Foreskin fibroblast (primary cell): ENCODE measurements at places on chromosomes 13 and 19.

GRCh38 chr13:40506592-40507446, 159.6 kb downstream of the FOXO1 start:
- no peak for DNase-seq

- no peak for DNase-seq
Measured at GRCh38 chr19:29804493-29804892, 7.3 kb upstream of the CCNE1 start.

GRCh38 chr13:51585696-51586095, 1.4 kb downstream of the WDFY2 start:
- peak; percentile 41 for DNase-seq

- peak; percentile 46 for DNase-seq
Measured at GRCh38 chr13:48431987-48432615, 19.2 kb upstream of the LPAR6 start.

DNA sequence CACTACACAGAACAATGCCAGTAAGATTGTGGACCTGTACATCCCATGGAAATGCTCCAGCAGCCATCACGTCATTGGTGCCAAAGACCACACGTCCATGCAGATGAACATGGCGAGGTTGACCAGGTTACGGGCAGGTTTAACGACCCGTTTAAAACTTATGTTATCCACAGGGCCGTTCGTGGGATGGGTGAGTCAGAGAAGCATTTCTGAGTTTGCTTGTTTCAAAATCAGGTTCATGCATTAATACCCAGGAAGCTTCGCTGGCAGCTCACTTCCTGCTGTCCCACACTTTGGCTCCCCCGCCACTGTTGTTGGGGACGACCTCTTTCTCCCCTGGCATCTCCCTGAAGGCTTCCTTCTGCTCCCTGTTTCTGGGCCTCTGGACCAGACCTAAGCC, 194.1 kb downstream of the USP12 start:
- DNase-seq = no peak

DNA sequence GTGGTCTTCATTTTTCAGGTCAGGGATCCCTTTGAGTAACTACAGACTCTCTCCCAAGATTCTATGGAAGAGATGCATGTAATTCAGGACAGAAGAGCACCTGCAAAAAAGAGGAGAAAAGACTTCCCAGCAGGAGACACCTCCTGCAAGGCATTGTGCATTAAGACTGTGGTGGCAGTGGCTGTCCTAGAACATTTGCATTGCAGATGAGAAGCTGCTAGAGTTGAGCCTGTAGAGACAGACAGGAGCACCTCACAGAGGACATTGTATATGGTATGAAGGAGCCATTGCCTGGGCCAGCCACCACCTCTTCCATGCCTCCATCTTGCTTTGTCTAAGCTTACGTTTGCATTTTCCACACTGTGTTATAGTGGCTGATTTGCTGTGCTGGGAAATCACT, 11.2 kb upstream of the MYO16 start:
- no peak for DNase-seq

DNA sequence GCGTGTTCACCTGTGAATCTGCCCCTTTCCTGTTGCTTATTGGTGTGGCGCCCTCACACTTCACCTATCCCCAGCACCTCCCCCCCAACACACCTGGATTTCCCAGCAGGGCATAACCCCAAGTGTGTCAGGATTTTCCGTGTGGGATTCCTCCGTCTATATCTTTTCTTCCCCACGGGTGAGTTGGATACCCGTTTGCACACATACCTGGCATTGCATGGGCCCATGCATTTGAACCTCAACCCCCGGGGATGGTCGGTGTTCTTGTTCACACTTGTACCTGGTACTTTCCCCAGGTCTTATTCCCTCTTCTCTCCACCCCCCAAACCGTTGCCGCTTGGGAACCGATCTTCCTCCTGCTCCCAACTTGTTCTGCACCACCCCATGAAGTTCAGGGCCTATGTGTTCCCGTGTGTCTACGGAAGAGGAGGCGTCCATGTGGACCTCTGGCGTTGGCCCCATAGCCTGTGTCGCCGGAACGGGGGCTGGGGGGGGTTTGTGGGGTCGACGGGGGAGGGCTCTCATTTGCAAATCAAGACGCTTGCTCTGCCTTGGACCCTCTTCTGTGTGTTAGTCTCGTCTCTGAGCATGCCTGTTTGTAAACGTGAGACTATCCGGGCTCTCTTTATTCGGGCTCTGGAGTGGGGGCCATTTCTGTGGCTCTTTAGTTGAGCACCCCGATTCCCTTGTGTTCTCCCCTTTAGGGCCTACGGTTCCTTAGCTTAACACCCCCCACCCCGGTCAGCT, 1.7 kb downstream of the PRR12 start:
- DNase-seq = no peak

DNA sequence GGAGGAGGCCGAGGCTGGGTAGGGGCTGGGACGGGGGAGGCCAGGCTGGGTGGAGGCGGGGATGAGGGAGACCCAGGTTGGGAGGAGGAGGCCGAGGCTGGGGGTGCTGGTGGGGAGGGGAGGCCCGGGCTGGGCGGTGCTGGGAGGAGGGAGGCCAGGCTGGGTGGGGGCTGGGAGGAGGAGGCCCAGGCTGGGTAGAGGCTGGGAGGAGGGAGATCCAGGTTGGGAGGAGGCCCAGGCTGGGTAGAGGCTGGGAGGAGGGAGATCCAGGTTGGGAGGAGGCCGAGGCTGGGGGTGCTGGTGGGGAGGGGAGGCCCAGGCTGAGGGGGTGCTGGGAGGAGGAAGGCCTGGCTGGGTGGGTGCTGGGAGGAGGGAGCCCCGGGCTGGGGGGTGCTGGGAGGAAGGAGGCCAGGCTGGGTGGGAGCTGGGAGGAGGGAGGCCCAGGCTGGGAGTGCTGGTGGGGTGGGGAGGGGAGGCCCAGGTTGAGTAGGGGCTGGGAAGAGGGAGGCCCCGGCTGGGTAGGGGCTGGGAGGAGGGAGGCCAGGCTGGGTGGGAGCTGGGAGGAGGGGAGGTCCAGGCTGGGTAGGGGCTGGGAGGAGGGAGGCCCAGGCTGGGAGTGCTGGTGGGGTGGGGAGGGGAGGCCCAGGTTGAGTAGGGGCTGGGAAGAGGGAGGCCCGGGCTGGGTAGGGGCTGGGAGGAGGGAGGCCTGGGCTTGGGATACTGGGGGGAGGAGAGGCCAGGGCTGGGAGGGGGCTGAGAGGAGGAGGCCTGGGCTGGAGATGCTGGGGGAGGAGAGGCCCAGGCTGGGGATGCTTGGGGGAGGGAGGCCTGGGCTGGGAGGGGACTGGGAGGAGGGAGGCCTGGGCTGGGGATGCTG, 10.7 kb downstream of the TPGS1 start:
- DNase-seq = peak; percentile 50

GRCh38 chr13:51035469-51035868, 75.6 kb downstream of the C13orf42 start:
- DNase-seq = no peak

- DNase-seq = peak; percentile 32
Measured at GRCh38 chr19:45340899-45341453, 426 bp downstream of the KLC3 start.

DNA sequence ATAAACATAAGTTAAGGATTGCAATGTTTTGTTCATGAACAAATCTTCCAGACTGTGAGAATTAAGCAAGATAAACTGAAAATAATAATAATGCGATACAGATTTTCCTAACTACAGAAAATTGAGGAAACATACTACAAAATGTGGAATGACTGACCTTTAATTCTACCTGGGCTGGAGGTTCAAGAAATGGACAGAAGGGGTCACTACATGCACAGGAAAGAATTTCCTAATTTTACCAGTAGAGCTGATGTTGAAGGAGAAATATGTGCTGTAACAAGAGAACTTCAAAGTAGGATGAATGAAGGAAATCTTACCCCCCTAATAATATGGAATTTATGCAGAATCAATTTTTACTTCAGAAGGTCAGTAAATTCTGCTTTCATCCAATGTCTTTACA, 62.3 kb downstream of the ZNF627 start:
- peak; percentile 4 for DNase-seq

- no peak for DNase-seq
Measured at GRCh38 chr19:42366673-42367072, 23.4 kb downstream of the CNFN start.

- DNase-seq = peak; percentile 42
Measured at GRCh38 chr13:109672545-109672944, 113.8 kb downstream of the IRS2 start.

GRCh38 chr13:33110386-33110712, 94.1 kb downstream of the KL start:
- no peak for DNase-seq

GRCh38 chr13:23377579-23377978, 55.9 kb downstream of the SACS start:
- no peak for DNase-seq

DNA sequence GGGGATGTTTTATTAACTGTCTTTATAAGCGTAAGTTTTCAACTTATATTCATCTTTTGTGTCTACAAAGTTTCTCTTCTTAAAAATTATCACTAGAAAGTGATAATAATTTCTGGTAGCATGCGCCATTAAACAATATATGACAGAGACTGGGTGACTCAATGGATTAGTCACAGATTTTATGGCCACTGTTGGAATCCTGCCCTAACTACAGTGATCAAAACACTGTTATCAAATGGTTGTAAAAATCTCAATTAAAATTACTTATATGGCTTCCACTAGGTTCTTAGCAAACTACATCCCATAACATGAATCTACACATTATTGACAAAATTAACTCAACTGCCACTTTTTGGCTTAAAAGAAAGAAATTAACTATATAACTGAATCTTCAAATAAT, 350.0 kb downstream of the DACH1 start:
- no peak for DNase-seq

GRCh38 chr13:30371649-30372265, 50.5 kb upstream of the UBE2L5 start:
- peak; percentile 53 for DNase-seq

- DNase-seq = no peak
Measured at GRCh38 chr13:110538632-110539031, 22.9 kb downstream of the RAB20 start.

GRCh38 chr19:43752287-43752875, 2.4 kb downstream of the SMG9 start:
- DNase-seq = no peak

DNA sequence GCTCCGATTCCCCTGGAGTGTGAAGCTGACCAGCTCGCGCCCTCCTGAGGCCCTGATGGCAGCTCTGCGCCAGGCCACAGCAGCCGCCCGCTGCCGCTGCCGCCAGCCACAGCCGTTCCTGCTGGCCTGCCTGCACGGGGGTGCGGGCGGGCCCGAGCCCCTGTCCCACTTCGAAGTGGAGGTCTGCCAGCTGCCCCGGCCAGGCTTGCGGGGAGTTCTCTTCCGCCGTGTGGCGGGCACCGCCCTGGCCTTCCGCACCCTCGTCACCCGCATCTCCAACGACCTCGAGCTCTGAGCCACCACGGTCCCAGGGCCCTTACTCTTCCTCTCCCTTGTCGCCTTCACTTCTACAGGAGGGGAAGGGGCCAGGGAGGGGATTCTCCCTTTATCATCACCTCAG, 20.3 kb downstream of the CKM start:
- DNase-seq = no peak

DNA sequence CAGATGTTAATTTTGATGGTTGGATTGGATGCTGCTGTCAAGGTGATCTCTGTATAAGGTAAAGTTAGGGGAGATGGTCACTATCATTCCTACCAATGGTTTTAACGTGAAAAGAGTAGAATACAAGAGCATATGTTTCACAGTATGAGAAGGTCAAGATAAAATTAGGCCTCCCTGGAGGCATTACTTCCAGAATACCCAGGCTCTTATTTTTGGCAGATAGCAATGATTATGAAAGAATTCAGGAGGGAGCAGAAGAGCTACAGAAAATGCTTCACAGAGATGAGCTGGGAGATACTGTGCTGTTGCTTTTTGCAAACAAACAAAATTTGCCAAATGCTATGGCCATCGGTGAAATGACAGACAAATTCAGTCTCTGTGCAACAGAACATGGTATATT, 547.5 kb upstream of the SPRY2 start:
- no peak for DNase-seq

DNA sequence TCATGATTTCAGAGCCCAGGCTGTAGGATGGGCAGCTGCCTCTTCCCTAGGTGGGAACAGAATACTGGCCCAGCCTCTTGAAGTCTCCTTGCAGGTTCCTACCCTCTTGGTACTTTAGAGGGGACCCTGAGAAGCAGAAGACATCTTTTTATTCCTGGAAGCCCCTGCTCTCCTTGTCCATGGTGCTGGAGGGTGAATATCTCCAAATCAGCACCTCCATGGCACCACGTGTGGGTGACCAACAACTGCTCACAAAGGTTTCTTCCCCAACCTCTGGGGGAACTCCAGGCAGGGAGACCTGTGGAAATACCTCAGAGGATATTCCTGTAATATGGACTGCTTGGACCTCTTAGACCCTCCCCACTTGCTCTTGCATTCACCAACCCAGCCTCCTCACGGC, 48.1 kb upstream of the TSHZ3 start:
- DNase-seq = no peak

DNA sequence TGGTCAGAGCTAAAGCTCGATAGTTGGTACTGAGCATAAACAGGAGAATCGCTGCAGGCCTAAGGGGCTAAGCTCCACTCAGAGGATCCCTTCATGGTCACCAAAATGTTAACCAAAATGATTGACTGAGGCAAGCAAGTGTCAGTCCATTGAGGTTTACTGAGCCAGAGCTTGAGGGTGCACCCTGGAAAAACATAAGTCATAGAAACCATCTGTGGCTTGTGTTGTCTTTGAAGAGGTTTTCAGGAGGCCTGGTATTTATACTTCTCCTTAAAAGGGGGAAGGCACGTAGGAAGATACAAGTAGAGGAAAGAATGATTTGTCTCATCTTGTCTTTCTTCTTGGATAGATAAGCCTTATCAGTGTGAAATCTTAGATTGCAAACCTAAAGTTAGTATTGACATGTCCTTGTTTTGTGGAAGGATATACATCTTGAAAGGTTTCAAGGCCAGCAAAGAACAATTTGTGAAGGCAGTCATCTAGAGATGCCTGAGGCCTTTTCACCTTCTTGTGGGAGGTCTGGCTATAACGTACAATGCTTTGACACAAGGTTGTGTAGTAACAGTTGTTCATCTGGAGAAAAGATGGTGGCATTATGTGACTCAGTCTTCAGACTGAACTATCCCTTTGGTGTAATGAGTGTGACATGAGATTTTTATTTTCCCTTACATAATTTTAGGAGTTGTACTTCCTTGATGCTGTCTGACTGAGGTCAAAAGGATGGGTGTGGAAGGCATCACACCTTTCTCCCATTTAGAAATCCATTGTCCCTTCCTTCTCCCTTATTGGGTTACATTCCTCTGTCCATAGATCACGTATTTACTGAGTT, 14.7 kb upstream of the CEACAM6 start:
- DNase-seq = no peak

GRCh38 chr13:25871389-25872125, 180.3 kb downstream of the SHISA2 start:
- no peak for DNase-seq

GRCh38 chr19:1817553-1818179, 5.6 kb upstream of the ATP8B3 start:
- no peak for DNase-seq
